ENCODE measurements at places on chromosomes 5 and 9.

- DNase-seq = no peak
Observed at GRCh38 chr9:1575939-1576338, 439.2 kb upstream of the SMARCA2 start.

GRCh38 chr9:126702151-126703001 lies 88.6 kb downstream of the LMX1B start:
- no peak for DNase-seq

DNA sequence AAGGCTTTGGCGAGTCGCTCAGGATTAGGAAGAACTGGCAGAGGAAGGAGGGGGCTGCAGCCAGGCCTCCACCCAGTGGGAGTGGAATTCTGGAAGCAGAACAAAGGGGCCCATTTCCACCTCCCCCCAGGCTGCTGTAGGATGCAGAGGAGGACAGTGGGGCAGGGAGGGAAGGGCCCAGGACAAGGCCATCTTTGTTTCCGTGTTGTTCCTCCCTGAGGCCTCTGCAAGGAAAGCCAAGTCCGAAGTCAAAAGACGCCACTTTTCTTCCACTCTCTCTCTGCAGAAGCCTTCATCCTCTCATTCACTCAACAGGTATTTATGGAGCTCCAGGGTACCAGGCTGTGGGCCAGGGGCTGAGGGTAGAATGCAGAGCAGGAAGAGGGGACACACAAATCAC lies 70.7 kb downstream of the ENTREP1 start:
- DNase-seq = no peak

- DNase-seq = no peak
Observed at GRCh38 chr5:35320029-35320428, 89.7 kb upstream of the PRLR start.

GRCh38 chr5:102921341-102922044 lies 166.4 kb downstream of the PAM start:
- DNase-seq = no peak

DNA sequence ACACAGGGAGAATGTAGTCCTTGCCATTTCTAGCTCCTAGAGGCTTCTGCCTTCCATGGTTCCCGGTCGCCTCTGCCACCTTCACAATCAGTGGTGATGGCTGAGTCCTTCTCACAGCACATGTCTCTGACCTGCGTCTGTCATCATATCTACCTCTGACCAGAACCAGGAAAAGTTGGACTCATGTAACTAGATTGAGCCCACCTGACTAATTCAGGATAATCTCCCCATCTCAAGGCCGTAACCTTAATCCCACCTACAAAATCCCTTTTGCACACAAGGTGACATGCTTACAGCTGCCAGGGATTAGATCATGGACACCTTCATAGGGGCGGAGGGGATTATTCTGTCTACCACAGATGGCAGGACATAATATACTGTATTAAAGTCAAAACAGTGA lies 375.6 kb downstream of the ICE1 start:
- no peak for DNase-seq

DNA sequence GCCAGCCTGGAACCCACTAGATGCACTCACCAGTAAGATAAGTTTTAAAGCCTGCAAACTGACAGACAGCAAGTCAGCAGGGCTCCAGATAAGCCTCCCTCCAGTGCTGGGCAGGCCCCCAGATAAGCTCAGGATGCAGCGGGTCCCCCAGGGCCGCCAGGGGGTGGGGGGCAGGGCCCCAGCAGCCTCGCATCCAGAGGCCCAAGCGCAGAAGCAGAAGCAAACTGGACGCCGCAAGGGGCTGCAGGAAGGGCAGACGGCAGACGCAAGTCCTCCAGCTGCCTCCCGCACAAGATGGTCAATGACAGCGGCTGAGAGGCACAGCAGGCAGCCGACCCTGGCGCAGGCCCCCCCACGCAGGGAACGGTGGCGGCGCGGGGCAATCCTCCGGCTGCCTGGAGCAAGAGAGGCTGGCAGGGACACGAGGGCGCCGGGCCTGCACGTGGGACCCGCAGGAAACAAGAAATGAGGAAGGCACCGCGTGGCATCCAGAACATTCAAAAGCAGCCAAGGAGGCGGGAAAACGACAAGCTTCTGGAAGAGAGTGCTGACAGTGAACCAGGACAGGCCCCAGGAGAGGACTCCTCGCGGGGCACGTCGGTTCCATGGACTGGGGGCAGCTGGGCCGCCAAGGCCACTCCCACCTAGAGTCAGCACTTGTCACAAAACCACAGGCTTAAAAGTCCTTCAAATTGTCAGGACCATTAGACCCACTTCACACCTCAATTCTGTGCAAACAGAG lies 49.8 kb downstream of the ROR2 start:
- DNase-seq = no peak

- no peak for DNase-seq
Observed at GRCh38 chr5:150140830-150141229, 14.8 kb downstream of the PDGFRB start.

DNA sequence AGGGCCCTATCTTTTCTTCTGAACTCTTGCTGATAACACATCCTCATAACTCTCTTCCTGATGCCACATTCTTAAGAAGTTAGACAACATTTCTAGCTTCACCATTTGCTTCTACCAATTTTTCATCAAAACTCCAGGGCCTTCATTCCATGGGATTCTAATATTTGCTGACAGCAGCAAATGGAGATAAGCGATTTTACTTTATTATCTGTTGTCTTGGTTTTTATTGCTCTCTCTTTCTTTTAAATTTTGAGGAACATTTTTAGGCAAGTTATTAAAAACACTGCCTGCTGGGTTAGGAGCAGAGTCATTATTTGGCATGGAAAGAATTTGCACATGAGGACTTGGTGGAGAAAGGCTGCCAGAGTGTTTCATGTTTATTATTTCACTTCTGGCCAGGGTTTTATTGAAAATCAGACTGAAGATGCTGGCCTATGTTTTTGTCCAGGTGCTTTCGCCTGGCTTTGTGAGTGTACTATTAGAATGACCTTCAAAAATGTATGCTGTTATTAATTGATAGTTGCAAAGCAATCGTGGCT lies 27.7 kb downstream of the NSG2 start:
- DNase-seq = no peak

GRCh38 chr5:168826246-168826725 lies 247.1 kb upstream of the PANK3 start:
- DNase-seq = no peak

DNA sequence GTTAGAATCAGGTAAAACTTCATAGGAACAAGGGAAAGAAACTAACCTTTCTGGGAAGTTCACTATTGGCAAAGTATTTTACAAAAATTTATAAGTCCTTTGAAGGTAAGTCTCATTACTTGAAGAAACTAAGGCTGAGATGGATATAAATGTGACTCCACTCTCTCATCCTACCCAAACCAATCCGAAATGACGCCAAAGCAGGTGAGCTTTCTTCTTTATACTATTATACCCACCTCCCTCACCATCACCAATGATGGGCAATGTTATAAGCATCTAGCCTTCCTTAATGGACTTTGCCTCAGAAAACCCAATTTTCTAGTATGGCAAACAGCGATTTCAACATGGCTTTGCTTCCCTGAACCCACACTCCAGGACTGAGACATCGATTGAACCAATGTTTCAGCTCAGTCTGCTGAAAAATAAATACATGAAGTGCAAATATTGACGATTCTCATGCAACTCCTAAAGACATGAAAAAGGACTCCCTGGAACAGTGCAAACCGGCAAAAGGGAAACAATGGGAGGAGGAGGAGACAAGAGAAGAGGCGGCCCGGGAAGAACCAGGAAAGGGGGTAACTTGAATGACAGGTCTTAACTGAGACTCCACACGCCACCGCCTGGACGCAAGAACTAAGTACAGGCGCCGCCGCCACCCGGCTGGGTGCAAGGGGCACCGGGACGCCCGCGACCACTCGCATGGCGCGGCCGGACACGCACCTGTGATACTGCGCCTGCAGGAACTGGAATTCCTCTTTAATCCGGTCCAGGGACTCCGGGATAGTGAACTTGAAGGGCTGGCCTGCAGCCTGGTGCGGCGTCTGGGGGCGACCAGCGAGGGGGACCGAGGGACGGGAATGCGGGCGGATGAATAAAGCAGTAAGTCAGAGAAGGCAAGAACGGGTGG lies 2.5 kb downstream of the TLE1 start:
- peak; percentile 19 for DNase-seq

GRCh38 chr5:96476654-96477053 lies 43.6 kb upstream of the PCSK1 start:
- DNase-seq = no peak

DNA sequence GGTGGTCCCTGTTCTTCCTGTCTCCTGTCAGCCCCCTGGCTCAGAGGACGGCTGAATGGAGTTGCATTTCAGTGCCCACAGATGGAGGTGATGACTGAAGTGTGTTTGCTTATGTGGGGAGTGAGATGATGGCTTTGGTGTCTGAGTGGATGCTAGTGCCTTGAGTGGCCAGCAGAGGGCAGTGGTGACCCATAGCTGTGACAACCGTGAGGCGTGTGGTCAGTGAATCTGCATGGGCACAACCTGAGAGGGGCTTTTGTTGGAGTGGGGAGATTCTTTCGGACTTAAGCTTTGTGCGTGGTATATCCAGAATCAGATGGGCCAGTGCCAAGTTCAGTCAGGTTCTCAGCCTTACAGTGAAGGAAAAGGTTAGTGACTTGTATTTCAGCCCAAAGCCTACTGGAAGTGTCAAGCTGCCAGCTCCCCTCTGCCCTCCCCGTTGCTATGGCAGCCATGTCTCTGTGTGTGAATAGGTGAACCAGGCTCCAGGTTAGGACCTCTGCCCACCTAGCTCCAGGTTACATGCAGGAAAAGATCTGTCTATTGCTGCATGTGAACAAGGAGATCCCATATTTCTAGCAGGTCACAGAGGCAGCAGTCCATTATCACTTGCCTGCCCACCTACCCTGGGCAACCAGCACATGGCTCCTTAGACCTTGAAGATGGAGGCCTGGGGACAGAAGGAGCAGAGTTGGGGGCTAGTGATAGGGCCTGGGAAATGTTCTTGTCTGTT lies 14.7 kb upstream of the CXXC5 start:
- peak; percentile 64 for DNase-seq

DNA sequence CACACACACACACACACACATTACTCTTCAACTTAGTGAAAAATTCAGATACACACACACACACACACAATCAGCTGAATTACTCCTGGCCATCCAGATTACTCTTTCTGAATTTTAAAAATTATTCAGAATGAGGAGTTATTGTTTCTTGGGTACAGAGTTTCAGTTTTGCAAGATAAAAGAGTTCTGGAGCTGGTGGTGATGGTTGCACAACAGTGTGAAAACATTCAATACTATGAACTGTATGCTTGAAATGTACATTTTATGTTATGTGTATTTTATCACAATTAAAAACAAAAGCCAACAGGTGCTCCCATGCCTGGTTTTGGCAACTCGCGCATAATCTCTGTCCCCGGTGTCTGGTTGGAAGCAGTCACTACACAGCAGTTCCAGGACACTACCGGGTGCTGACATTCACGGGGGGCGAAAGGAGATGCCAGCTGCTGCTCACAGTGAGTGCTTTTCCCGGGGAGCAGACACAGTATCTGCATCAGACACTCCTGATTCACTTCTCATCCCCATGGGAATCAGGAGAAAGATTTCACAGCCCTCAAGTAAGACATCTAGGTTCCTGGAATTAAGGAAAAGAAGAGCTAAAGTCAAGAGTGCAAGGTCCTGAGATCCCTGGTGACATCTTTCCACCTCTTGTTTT lies 55.7 kb downstream of the LHFPL2 start:
- DNase-seq = no peak

DNA sequence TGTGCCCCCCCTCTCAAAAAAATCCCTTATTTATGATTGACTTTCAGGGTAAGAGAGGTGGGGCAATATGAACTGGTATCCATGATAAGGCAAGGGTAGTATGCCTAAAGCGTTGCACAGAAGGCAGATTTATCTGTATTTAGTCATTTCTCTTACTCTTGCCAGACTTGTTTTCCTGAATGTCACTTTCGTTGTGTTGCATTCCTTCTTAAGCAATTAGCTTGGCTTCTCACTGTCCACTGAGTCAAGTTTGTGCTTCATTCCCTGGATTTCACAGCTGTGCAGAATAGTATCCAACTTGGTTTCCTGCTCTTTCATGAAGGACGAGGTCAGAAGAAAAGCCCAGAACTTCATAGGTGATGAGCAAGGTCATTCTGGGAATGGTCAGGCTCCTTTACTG lies 301.5 kb upstream of the ACTBL2 start:
- no peak for DNase-seq

GRCh38 chr5:150305557-150305956 lies 2.9 kb upstream of the ARSI start:
- DNase-seq = no peak

DNA sequence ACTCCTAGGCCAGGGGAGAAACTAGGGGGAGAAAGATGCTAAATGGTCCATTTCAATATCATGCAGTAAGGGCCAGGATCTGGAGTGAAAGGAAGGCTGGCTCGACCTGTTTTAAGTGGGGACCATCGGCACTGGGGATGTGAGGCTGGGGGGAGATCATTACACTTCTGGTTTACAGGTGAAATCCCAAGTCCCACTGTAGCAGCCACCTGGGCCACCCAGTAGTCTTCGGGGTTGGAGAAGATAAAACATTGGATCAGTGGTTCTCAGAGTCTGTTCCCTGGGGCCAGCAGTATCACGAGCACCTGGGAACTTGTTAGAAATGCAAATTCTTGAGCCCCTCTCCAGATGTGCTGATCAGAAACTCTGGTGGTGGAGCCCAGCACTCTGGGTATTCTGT lies 111.3 kb upstream of the ALDH1B1 start:
- no peak for DNase-seq

- no peak for DNase-seq
Observed at GRCh38 chr5:53008751-53009150, 19.6 kb downstream of the ITGA2 start.

- DNase-seq = no peak
Observed at GRCh38 chr9:130805510-130806326, 29.3 kb upstream of the ABL1 start.

GRCh38 chr9:134518004-134518606 lies 123.5 kb upstream of the COL5A1 start:
- no peak for DNase-seq

GRCh38 chr5:145913701-145914100 lies 22.7 kb upstream of the SH3RF2 start:
- DNase-seq = no peak

- peak; percentile 43 for DNase-seq
Observed at GRCh38 chr9:92808726-92809451, 44.3 kb upstream of the BICD2 start.

DNA sequence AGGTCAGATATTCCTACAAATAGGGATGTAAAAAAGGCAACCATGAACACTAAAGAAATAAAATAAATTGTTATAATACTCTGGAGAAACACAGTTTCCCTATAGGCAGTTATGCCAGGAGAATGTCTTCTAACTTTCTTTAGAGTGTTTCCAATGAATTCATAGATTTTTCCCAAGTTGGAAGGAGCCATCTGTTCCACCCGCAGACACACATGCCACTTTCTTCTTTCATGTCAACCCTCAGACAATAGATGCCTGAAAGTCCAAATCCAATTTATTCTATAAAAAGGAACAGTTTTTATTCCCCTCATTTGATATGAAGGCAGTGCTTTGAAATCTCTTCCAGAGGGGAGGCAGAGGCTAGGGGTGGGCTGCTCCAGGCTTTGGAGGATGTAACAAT lies 418.1 kb downstream of the ACTL7B start:
- no peak for DNase-seq

GRCh38 chr9:97615439-97616072 lies 17.6 kb downstream of the TSTD2 start:
- DNase-seq = peak; percentile 57

- DNase-seq = peak; percentile 7
Observed at GRCh38 chr5:58849921-58850667, 267.2 kb downstream of the RAB3C start.

- no peak for DNase-seq
Observed at GRCh38 chr9:87872079-87872624, 10.5 kb upstream of the SPATA31E1 start.

Measured in CD4-positive, alpha-beta memory T cell (primary cell).